Stimulated activated CD4-positive, alpha-beta T cell treated with anti-CD3 and anti-CD28 coated beads, Interleukin-1b, Interleukin-23, amount 100 ng/mL, for 1 hour (primary cell): ENCODE measurements at places on chromosomes 13 and 19.

DNA sequence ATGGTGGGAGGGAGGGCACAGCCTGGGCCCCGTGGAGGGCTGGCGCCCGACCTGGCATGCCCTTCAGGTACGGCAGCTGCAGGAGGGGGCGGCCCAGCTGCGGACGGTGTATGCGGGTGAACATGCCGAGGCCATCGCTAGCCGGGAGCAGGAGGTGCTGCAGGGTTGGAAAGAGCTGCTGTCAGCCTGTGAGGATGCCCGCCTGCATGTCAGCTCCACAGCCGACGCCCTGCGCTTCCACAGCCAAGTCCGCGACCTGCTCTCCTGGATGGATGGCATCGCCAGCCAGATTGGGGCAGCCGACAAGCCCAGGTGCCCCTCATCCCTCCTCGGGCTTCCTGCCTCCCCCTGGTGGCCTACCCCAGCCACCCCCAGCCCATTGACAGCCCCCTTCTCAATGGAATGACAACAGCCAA is 16.6 kb upstream of the SHKBP1 start:
- no peak for DNase-seq

DNA sequence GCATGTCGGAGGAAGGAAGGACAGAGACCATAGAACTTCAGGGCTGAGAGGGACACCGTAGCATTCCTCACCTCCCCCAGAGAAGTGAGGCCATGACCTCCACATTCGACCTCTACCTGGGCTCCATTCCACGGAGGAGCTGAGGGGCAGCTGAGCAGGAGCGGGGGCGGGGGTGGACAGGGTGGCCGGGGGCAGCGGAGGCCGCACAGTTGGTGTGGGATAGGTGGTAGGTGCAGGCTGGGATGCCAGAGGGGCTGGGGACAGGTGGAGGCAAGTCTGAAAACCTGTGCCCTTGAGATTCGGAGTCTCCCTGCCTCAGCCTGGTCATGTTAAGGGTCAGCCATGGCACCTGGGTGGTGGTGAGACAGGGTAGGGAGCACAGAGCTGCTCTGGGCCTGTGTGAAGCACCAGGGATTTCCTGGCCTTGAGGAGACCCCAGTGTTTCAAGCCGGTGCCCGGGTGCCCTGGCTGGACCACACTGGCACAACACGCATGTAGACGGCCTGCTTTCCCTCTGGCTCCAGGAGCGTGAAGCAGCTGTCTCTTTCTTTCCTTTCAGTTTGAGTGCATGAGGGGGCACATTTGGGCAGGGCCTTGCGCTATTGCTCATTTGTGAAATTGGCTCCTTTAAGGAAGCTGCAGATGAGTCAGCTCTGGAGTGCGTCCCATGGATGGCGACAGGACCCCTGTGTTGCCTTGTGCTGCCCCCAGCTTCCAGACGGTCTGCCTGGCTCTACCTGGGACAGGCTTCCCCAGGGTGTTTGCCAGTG is 51.8 kb downstream of the TSSK6 start:
- DNase-seq: no peak

DNA sequence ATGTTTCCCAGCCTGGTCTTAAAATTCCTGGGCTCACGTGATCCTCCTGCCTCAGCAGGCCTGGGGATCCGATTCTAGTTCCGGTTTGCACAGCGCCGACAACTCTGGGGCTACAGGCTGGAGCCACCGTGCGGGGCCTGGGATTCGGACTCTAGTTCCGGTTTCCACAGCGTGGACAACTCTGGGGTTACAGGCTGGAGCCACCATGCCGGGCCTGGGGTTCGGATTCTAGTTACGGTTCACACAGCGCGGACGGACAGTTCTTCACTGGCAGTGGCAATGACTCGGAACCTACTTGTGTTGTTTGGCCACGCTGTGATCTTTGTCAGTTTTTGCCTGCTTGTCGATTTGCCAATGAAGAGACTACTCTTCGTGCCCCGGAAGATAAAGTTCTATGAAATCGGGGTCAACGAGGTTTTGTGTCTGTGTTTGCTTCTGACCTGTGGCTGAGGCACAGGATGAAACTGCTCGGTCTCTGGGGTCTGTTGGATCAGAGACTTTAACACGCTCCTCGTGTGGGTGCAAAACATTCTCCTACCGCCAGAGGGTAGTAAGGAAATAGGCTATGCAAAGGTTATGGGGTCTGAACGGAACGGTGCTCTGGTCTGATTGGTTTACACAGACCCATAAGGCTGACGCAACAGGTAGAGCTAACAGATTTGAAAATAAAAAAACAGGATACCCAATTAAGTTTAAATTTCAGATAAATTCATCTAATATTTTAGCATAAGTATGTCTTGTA is 12.1 kb upstream of the ZSCAN1 start:
- DNase-seq: no peak

DNA sequence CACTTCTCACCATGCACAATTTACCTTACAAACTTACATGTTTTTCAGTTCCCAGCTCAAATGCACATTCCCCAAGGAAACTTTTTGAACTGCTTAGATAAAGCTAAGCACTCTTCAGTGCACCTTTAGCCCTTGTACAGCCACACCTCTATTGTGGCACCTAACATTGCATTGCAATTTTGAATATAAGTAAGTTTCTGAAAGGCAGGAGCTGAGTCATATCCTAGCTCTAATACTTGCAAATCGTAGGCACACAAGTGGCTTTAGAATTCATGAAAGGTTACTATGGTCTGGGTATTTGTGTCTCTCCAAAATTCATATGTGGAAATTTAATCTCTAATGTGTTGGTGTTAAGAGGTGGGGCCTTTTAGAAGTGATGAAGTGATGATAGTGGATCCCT is 4.9 kb upstream of the ESD start:
- DNase-seq: no peak

GRCh38 chr13:51549050-51549449 is 35.2 kb upstream of the WDFY2 start:
- DNase-seq: no peak

- DNase-seq: no peak
Observed at GRCh38 chr13:46855664-46856063, 41.2 kb downstream of the HTR2A start.

GRCh38 chr19:33171916-33172359 is 22.2 kb upstream of the LRP3 start:
- DNase-seq: no peak

- DNase-seq: no peak
Observed at GRCh38 chr19:13014101-13014920, 19.0 kb downstream of the NFIX start.

DNA sequence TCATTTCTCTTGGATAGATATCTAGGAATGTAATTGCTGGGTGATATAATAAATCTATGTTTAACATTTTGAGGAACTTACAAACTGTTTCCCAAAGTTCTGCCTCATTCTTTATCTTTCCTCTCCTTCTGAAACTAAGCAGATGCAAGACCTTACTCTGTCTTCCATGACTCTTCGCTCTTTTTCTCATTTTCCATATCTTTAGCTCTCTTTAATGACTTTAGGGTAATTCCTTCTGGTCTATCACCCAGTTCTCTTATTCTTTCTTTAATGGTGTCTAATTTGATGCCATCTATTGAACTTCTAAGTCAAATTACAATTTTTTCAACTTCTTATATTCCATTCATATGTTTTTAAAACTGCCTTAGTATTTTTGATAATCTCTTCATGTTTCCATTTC is 316.6 kb downstream of the POU4F1 start:
- DNase-seq: no peak
